Stimulated activated CD8-positive, alpha-beta memory T cell treated with anti-CD3 and anti-CD28 coated beads, Interleukin-7, amount 100 ng/mL, for 1 hour (primary cell): ENCODE measurements at places on chromosomes 7 and 10.

- no peak for DNase-seq
Measured at GRCh38 chr10:70954381-70955176, 66.2 kb upstream of the PCBD1 start.

DNA sequence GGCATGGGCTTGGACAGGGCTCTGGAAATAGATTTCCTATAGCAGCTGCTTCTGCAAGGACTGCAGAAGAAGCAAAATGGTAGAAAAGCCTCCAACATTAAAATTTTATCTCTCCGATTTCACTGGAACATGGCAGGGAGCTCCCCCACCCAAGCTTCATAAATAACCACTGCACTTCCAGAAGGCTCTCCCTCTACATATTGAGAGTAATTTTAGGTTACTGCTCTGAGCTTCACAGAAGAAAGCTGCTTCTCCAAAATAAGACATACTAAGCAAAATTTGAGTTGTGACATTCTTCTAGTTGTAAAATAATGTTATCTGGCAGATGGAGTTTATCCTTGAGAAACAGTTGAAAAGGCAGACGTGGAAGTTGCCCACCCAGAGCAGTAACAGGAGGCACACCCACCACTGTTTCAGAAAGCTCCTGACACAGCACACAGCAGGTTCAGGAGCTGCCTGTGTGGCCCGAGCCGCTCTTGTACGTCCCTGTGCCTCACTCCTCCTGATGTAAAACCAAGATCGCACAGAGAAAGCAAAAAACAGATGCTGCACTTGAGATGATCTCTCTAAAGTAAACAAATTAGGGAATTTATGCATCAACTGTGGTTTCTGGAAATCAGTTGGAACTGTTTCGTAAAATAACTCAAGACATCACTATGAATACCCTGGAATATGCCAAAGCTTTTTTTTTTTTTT lies 621.0 kb downstream of the PARD3 start:
- DNase-seq, result no peak

- no peak for DNase-seq
Measured at GRCh38 chr7:68122801-68123200, 1126.2 kb downstream of the TYW1 start.

- DNase-seq, result no peak
Measured at GRCh38 chr10:133564816-133565215, 567 bp downstream of the SYCE1 start.

GRCh38 chr10:56269181-56269580 lies 91.9 kb downstream of the ZWINT start:
- no peak for DNase-seq

DNA sequence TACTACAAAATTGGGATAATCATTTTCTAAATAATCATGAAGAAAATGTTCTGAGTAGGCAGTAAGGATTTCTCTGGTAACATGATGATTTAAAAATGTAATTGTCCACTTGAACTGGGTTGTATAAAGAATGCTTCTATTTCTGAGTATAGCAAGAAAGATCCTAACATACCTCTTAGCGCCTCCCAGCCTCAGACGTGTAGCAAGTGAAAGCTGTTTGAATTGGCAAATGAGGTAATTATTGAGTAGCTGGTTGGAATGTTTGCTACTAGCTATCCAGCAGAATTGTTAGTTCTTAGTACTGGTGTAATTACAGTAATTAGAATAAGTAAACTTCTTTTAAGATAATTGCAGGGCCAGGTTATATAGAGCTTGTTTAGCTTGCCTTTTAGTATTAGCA lies 47.9 kb downstream of the SEPTIN7 start:
- DNase-seq, result no peak

DNA sequence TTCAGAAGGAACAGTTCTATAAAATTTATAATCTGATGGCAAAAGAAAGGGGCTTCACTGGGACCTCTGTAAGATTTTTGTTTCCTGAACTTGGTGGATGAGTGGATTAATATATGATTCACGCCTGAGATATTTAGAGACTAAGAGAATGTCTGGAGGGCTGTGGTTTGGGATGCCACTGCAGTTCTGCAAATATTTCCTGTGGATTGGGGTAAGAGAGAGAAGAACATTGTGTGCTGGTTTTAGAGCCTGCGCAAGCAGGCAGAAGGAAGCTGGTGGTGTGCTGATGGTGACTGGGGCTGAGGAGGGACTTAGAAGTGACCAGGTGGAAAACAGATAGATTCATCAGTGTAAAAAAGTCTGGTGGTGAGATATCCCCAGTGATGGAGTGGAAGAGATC lies 87.0 kb downstream of the SUGCT start:
- DNase-seq, result no peak

GRCh38 chr7:149753375-149754233 lies 19.8 kb downstream of the ZNF467 start:
- no peak for DNase-seq

GRCh38 chr10:93837822-93838221 lies 56.0 kb upstream of the SLC35G1 start:
- no peak for DNase-seq

GRCh38 chr10:49359349-49360270 lies 36.3 kb downstream of the DRGX start:
- no peak for DNase-seq

- no peak for DNase-seq
Measured at GRCh38 chr10:421170-421569, 268.3 kb downstream of the DIP2C start.

DNA sequence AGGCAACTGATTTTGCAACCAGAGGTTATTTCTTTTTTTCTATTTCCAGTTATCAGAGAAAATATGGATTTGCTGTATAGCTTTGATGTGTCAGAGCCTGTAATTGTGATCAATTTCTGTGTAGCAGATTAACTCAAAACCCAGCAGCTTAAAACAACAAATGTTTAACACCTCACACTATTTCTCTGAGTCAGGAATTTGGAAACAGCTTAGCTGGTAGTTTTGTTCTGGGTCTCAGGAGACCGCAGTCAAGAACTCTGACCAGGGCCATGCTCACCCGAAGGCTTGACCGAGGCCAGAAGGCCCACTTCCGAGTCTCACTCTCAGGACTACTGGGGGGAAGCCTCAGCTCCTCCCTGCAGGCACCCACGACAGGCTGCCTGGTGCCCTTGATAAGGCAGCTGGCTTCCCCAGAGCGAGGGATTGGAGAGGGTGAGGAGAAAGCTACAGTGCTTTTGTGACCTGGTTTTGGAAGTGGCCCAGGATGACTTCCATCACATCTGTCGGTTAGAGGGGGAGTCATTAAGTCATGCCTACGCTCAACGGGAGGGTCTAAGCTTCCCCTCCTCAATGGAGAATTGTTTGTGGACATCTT lies 105.7 kb upstream of the SHH start:
- DNase-seq, result no peak

- DNase-seq, result no peak
Measured at GRCh38 chr10:28171468-28172222, 131.2 kb downstream of the MPP7 start.

GRCh38 chr7:101121991-101122932 lies 4.6 kb upstream of the SERPINE1 start:
- no peak for DNase-seq

DNA sequence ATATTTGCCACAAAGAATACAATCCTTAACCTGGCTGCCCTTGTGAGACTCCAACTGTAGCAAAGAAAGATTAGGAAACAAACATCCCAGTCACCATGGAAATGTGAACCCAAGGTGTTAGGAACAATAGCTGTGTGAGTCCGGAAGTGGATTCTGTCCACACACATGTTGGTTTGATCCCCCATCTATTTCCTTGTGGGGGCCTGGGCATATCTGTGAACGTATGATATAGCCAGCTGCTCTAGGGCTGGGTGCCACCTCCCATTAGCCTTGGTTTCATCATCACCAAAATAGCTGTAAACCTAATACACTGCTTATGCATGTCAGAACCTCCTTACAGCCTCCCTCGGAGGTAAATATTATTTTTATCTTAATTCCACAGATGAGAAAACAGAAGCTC lies 26.4 kb downstream of the GRK5 start:
- DNase-seq, result no peak

GRCh38 chr10:71268247-71268691 lies 50.8 kb upstream of the SLC29A3 start:
- no peak for DNase-seq

- no peak for DNase-seq
Measured at GRCh38 chr10:48598936-48599829, 5.7 kb downstream of the ARHGAP22 start.

DNA sequence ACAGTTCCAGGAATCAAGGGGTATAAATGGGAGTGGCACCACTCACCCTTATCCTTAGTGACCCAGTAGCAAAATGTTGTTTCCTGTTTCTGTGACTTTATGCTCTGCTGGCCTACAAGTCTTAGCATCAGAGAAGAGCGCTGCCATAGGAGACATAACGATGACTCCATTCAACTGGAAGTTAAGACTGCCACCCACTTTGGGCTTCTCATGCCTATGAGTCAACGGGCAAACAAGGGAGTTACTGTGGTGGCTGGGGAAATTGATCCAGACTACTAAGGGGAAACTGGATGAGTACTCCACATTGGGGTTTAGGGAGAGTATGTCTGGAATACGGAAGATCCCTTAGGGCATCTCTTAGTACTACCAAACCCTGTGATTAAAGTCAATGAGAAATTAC lies 40.6 kb upstream of the PIK3CG start:
- no peak for DNase-seq

GRCh38 chr10:73875139-73875475 lies 752 bp upstream of the CAMK2G start:
- no peak for DNase-seq

- DNase-seq, result no peak
Measured at GRCh38 chr7:78939669-78940068, 513.8 kb downstream of the MAGI2 start.

GRCh38 chr7:93014410-93014809 lies 103.4 kb downstream of the SAMD9 start:
- DNase-seq, result no peak

DNA sequence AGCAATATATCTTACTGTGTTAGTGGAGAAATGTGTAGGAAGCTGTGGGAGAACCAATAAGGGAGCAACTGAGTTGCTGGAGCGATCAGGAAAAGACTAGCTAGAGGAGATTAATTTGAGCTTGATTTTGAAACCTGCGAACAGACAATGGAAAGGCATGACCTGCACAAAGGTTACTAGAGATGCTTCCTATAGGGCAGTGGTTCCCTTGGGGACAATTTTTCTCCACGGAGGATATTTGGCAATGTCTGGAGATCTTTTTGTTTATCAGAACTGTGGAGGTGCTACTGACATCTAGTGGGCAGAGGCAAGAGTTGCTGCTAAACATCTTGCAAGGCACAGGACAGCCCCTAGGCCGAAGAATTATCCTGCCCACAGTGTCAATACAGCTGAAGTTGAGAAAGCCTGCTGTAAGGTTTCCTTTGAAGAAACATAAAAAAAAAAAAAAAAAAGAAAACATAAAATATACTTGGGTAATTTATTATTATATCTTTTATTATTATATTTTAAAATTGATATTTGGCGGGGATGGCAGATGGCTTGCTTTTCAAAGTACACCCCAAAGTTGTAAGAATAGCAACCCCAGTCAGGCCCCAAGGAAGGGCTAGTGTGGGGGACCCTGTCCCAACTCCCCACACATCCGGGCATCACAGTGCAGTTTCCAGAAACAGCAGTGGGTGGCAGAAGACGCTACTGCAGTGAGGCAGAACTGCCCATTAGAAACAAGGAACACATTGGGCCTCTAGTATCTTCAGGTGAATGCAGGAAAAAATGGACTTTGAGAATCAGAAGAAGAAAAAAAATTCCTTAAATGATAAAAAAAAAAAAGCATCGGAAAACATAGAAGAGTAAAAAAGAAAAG lies 481.6 kb downstream of the SH2D4B start:
- no peak for DNase-seq

DNA sequence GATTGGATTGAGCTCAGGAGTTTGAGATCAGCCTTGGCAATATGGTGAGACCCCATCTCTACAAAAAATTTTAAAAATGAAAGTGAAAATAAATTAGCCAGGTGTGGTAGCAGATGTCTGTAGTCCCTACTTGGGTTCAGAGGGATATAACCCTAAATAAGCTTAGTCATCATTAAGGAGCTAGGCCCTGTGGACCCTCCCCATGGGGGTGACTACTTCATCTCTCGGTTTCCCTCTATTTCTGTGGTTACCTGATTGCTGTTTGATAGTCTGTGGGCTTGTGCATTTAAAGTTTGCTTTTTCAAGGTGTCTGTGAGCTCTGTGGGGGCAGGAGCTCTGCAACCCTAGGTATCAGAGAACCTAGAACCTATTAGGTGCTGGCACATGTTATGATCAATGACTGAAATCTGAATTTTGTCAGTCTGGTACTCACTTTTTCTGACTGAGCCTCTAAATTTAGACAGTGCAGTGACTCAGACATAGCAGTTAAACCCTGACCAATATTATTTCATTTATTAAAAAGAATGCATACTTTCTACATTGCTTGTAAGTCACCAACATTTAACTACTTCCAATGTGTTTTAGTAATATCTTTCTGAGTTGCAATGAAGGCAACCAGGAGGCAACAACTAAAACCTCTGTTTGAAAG lies 8.1 kb upstream of the CUZD1 start:
- no peak for DNase-seq

DNA sequence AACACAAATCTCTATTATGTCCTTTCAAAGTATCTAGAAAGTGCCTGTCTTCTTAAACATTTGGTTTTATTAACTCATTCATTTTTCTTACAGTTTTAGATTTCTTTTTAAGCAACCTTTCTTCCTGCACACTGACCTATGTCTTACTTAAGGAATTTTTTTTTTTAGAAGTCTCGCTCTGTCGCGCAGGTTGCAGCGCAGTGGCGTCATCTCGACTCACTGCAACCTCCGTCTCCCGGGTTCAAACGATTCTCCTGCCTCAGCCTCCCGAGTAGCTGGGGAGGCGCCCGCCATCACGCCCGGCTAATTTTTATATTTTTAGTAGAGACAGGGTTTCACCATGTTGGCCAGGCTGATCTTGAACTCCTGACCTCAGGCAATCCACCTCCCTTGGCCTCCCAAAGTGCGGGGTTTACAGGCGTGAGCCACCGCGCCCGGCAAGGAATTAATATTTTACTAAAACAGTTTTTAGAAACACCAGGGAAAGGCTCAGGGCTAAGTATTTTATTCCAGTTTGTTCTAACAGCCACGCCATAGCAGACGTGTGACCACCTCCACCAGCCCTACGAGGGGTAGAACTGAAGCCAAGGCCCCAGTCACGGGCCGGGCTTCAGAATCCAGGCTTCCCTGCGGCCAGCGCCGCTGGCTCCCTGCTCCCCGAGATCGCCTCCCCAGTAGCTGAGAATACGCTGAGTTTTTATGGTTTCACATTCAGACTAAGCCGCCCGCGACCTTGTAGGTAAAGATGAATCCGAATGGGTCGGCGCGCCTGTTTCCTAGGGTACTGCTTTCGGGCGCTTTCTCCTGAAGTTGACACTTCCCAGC lies 941 bp upstream of the LUC7L2 start:
- no peak for DNase-seq

GRCh38 chr10:56449770-56450169 lies 88.7 kb upstream of the ZWINT start:
- no peak for DNase-seq
